NCI-H187 treated with DMSO at 0.1 percent for 48 hours (cell line): ENCODE measurements at places on chromosomes 2 and 18.

- no peak for DNase-seq
Measured at GRCh38 chr2:27832396-27832795, 57.8 kb downstream of the RBKS start.

- DNase-seq = no peak
Measured at GRCh38 chr2:160096409-160096808, 34.0 kb upstream of the PLA2R1 start.

GRCh38 chr2:217731805-217732204 is 271.0 kb downstream of the TNS1 start:
- DNase-seq = no peak

GRCh38 chr2:23436346-23437098 is 51.5 kb downstream of the KLHL29 start:
- DNase-seq = no peak

DNA sequence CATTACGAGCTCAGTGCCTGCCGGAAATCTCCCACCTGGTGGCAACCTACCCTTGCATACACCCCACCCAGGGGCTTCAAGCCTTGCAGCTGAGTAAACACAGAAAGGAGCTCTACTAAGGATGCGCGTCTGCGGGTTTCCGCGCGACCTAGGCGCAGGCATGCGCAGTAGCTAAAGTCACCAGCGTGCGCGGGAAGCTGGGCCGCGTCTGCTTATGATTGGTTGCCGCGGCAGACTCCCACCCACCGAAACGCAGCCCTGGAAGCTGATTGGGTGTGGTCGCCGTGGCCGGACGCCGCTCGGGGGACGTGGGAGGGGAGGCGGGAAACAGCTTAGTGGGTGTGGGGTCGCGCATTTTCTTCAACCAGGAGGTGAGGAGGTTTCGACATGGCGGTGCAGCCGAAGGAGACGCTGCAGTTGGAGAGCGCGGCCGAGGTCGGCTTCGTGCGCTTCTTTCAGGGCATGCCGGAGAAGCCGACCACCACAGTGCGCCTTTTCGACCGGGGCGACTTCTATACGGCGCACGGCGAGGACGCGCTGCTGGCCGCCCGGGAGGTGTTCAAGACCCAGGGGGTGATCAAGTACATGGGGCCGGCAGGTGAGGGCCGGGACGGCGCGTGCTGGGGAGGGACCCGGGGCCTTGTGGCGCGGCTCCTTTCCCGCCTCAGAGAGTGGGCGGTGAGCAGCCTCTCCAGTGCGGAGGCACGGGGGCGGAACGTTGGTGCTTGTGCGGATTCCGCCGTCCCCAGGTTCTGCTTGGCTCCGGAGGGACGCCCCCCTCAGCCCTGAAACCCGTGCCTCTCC is at the start of gene MSH2:
Gene MSH2 (plus strand): TSS at position 352 of the 804 bp plus-strand sequence. CDS start 36 bp downstream, at position 388.
- DNase-seq = peak; percentile 96

GRCh38 chr2:117953231-117953630 is 60.6 kb downstream of the CCDC93 start:
- no peak for DNase-seq

DNA sequence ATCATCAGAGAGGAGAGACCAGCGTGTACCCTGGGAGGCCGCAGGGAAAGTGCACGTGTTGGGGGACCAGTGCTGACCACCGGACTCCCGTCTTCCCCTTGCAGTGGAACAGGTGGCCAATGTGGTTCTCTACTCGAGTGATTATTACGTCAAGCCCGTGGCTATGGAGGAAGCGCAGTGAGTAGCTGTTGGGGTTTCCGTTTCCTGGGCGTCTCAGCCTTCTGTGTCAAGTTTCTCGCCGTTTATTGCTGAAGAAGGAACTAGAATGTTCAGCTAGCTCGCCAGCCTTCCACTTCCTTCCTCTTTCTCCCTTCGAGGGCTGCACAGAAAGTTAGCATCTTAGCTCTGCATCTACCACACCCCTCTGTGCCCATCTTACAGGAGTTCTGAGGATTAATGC is 22.8 kb upstream of the DGKD start:
- no peak for DNase-seq

DNA sequence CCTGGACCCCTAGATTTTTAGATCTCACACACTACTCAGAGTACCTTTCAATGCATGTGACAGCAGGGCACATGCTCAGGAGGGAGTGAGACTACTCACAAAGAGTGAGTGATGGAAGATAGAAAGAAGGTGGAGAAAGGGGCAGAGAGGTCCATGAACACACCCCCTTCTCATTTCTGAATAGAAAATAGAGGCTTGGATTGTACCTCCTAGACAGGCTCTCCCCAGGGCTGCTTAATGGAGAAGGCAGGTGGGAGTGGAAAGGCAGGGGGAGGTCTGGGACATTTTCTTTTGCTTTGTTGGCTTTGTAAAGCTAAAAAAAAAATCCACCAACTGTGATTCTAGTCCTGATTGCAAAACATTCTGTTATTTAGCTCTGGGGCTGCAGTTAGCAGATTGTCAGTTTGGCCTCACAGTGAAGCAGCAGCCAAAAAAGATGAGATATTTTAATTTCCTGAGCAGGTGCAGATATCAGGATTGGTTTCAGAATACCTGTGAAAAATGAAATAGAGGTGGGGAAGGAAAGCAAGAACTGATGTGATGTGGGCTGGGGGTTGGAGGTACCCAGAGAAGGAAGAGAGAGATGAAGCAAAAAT is 119.3 kb upstream of the GYPC start:
- no peak for DNase-seq

GRCh38 chr2:177397481-177398289 is 5.1 kb downstream of the AGPS start:
- no peak for DNase-seq

GRCh38 chr2:42756966-42757513 is 6.9 kb downstream of the OXER1 start:
- no peak for DNase-seq

DNA sequence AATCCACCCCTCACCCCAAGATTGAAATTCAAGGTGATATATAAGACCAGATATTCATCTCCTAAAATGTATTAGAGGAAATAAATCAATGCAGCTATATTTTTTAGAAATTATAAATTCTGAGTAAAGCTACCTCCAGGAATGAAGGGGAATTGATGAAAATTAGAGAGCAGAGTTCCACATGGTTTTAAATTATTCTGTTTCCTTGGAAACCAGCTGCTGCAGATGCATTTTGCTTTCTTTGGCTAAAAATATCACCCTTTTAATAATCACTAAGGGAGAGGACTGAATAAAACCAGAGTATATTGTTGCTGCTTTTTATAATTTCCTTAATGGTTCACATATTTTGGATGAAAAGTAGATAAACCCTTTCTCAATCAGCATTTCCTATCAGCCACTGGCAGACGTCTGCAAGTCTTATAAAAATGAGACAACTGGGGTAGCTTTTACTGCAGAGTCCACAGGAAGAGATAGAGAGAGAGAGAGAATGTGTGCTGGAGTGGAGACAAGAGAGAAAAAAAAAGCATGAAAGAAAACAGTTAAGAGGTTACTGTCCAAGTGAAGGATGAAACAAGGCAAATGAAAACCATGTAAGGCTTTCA is 2.0 kb downstream of the CSRNP3 start:
- no peak for DNase-seq

DNA sequence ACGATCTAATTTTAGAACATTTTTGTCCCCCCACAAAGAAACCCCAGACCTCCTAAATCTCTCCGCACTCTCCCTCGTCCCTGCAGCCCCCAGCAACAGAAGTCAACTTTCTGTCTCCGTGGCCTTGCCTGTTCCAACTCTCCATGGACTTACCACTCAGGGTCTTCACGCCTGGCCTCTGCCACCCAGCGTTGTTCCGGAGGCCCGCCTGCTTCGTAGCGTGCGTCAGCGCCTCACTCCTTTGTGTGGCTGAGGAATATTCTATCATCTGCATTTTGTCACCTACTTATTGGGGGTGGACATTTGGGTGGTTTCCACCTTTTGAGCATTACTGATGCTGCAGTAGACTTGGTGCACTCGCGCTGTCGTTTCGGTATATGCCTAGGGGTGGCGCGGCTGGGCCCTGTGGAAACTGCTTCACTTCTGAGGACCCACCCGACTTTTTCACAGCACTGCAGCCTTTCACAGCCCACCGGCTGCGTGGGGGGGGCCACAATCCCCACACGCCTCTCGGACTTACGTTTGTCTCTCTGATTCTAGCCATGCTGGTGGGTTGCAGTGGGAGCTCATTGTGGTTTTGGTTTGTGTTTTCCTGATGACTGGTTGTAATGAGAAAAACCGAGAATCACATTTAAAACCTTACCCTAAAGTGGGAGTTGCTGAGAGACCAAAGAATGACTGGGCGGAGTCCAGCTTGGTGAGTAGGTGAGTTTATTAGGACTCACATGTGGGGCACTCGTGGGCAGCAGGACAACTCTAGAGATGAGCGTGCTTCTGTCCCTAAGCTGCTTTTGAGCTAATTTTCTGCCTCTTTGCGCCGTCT is 1.4 kb upstream of the HSBP1L1 start:
- no peak for DNase-seq

DNA sequence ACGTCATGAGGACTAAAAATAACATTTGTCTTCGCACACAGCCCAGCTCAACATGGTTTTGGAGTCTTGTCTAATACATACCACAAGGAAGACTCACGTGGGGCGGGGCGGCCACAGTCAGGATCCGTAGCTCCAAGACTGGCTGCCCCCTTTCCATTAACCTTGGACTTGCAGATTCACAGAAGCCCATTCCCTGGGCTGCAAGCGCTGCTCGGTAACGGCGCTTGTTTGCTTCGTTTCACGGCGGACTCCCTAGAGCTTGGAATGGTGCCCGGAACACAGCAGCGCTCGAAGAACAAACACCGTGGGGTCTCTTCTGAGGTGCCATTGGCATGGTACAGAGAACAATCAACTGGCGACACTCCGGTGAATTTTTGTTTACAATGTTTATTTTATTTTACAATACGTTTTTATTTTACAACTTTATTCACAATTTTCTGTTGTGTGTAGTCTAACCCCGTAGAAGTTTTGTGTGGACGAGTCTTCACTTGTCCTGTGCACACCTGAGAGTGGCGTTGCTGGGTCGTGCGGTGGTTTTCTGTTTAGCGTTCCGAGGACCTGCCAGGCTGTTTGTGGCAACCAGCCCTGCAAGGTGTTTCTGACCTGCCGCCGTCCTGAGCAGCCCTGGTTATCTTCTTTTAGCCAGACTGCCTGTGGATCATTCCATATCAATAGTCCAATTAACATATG is 126.5 kb downstream of the GALR1 start:
- DNase-seq = no peak

GRCh38 chr2:73561422-73561821 is 80.8 kb downstream of the NAT8 start:
- no peak for DNase-seq

GRCh38 chr2:15031745-15032240 is 399.3 kb downstream of the LRATD1 start:
- no peak for DNase-seq

- DNase-seq = no peak
Measured at GRCh38 chr2:97775074-97775473, 61.7 kb downstream of the ZAP70 start.

DNA sequence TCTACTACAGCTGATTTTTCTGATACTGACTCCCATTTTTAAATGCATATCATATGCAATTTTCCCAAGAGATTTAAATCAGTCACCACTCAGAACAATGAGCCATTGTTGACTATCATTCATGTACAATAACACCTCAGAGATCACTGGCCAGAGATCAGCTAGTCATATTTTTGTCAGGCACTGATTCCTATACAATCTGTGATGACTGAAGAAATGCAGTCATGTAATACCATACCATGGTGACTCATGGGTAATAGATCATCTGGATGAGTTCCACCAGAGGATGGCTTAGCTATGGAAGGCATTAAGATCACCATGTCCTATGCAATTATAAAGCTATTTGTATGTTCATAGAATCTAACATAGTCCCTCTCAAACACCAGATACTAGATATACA is 285.7 kb upstream of the DCC start:
- no peak for DNase-seq

DNA sequence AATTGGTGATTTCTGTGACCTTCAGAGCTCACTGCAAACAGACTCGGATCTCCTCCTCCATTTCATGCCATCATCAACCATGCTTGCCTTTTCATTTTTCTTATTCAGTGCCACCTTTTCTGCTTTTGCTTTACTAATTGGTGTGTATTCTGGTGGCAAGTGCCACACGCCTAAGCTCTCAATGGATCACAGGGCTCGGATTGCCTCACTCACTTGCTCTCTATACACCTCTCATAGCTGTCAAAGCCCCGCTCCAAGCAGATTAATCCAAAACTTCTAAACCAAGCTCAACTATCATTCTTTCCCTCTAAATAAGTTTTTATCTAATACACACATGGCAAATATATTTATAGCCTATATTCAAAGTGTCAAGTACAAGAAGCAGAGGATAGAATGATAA is 86.4 kb downstream of the PLEKHM3 start:
- DNase-seq = no peak

DNA sequence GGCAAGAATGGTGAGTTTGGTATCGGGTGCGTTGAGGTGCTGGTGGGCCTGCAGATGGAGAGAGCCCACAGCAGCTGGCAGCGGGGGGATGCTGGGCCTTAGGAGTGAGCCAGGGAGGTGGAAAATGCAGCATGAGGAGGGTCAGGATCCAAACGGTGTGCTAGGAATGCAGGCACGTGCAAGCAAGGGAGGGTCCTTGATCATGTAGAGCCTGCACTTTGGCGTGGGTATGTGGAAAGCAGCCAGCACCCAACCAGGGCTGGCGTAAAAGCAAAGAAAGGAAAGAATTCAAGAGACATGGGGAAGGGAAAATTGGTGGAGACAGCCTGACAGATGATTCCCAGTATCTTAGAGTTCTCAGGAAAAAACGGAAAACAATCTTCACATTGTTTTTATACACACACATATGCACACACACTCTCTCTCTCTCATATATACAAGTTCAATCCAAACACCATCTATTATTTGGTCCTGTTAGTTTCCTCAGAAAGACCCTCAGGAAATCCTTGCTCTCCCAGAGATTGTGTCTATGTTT is 46.3 kb downstream of the LTBP1 start:
- DNase-seq = no peak

DNA sequence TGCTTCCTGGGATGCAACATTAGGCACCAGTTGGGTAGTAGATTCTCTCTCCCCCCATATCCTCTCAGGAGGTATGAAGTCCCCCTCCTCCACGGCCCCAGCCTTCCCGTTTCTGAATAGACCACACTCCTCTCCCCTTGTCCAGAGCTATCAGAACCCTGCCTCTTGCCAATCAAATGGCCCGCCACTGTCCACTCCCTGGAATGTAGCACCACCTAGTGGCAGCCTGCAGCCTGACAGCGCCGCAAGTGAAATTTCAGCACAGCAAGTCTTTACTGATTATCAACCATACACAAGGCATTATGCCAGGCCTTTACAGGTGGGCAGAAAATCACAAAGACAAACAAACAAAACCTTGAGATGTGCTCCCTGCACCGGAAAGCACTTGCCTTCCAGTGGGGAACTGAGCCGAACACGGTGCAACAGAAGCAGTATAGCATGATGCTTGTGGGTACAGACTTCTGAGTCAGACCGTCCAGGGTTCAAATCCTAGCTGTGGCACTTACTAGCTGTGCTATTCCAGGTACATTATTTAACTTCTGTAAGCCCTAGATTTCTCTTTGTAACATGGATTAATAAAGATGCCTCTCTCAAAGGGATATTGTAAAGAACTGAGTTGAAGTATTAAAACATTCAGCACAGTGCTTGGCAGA is 174.0 kb downstream of the SMAD2 start:
- DNase-seq = no peak

GRCh38 chr18:68769461-68769860 is 28.4 kb upstream of the CCDC102B start:
- DNase-seq = no peak

- no peak for DNase-seq
Measured at GRCh38 chr2:65576861-65577601, 144.6 kb upstream of the SPRED2 start.
